ENCODE measurements at places on chromosomes 4 and X.

DNA sequence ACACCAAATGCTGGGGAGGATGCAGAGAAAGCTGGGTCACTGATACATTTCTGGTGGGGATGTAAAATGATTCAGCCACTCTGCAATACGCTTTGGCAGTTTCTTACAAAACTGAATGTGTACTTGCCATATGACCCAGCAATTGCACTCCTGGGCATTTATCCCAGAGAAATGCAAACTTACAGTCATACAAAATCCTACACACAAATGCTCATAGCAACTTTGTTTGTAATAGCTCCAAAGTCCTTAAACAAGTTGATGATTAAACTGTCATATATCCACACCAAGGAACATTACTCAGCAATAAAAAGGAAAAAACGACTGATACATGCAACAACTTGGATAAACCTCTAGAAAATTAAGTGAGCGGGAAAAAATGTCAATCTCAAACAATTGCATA is 12.3 kb downstream of the MID1 start:
- no peaks in the 10 kb centered on the region for H3K27me3 ChIP-seq
- no peaks in the 10 kb centered on the region for H3K36me3 ChIP-seq
- no peak overlapping the region for H3K4me3 ChIP-seq
- H3K27ac ChIP-seq, result no peak overlapping the region

- peaks cover 7% of the 10 kb centered on the region for H3K27me3 ChIP-seq
- H3K4me1 ChIP-seq, result no peaks in the 10 kb centered on the region
- no peak for DNase-seq
- H3K4me3 ChIP-seq, result no peak overlapping the region
- H3K36me3 ChIP-seq, result no peaks in the 10 kb centered on the region
Observed at GRCh38 chrX:18149454-18149853, 71.2 kb downstream of the BEND2 start.

DNA sequence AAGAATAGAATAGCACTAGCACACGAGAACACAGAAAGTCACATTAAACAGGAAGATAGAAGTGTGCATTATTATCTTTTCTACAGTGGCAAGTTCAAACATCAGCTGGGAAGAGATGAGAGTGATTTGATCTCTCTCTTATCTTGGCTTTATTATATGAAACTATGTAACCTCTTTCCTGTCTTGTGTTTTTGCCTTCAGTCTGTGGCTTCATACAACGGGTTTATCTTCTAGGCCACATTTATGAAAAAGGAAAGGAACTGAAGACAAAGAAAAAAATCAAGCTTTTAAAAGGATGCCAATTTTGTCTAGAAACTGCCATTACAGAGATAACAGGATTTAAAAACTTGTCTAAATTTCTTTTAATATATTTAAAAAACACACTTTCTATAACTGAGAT is 983.6 kb downstream of the RPA4 start:
- H3K36me3 ChIP-seq, result peaks cover 3% of the 10 kb centered on the region
- H3K4me1 ChIP-seq, result no peaks in the 10 kb centered on the region
- no peak overlapping the region for H3K4me3 ChIP-seq
- no peaks in the 10 kb centered on the region for H3K27me3 ChIP-seq

DNA sequence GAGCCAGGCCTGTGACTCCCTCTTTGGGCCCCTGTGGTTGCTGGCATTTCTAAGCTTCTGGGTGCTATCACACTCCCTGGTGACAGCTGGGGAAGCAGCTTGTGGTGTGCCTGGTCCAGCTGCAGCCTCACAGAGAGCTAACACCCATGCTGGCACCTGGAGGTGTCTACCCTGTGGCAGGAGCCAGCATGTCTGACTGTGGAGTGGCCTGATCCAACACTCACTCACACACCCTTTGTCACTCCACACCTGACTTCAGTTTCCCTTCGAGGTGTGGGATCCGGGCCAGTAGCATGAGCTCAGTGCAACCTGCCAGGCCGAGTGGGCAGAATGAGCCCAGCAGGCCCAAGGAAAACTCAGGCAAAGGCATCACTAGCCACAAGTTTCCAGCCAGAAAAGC is 67.5 kb downstream of the TECRL start:
- no peak for DNase-seq
- H3K4me3 ChIP-seq, result no peak overlapping the region
- peaks cover 2% of the 10 kb centered on the region for H3K36me3 ChIP-seq
- H3K27me3 ChIP-seq, result no peaks in the 10 kb centered on the region

DNA sequence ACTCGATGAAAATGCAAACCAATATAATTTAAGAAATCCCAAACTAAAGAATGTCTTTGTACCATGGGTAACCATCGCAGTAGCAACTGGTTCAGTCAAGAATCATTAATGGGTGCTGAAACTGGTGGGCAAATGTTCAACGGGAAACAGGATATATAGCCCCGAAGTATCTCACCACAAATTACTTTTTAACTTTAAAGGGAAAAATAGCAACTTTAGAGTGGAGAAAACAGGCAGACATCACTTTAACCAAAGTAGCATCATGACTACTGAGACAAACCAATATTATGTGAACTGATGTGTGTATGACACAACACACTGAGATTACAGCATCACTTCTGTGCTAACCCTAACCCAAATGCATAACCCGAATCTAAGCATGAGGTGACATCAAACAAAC is 33.8 kb upstream of the SLAIN2 start:
- DNase-seq, result no peak
- H3K36me3 ChIP-seq, result no peaks in the 10 kb centered on the region
- peaks cover 6% of the 10 kb centered on the region for H3K27me3 ChIP-seq
- H3K4me1 ChIP-seq, result no peaks in the 10 kb centered on the region

- peak overlapping the region; percentile 86 for H3K4me3 ChIP-seq
- H3K4me1 ChIP-seq, result peaks cover 23% of the 10 kb centered on the region
- DNase-seq, result no peak
- H3K27me3 ChIP-seq, result no peaks in the 10 kb centered on the region
- H3K36me3 ChIP-seq, result peaks cover 5% of the 10 kb centered on the region
Observed at GRCh38 chr4:70706044-70706461, 15.7 kb upstream of the RUFY3 start.

GRCh38 chr4:77877167-77877566 is 14.5 kb downstream of the MRPL1 start:
- H3K27ac ChIP-seq, result no peak overlapping the region
- no peaks in the 10 kb centered on the region for H3K27me3 ChIP-seq
- DNase-seq, result no peak
- H3K36me3 ChIP-seq, result peaks cover 37% of the 10 kb centered on the region
- no peak overlapping the region for H3K4me3 ChIP-seq

- no peaks in the 10 kb centered on the region for H3K36me3 ChIP-seq
- no peak for DNase-seq
- H3K4me3 ChIP-seq, result no peak overlapping the region
- peaks cover 20% of the 10 kb centered on the region for H3K4me1 ChIP-seq
Observed at GRCh38 chr4:14871676-14872430, 130.4 kb upstream of the CPEB2 start.

DNA sequence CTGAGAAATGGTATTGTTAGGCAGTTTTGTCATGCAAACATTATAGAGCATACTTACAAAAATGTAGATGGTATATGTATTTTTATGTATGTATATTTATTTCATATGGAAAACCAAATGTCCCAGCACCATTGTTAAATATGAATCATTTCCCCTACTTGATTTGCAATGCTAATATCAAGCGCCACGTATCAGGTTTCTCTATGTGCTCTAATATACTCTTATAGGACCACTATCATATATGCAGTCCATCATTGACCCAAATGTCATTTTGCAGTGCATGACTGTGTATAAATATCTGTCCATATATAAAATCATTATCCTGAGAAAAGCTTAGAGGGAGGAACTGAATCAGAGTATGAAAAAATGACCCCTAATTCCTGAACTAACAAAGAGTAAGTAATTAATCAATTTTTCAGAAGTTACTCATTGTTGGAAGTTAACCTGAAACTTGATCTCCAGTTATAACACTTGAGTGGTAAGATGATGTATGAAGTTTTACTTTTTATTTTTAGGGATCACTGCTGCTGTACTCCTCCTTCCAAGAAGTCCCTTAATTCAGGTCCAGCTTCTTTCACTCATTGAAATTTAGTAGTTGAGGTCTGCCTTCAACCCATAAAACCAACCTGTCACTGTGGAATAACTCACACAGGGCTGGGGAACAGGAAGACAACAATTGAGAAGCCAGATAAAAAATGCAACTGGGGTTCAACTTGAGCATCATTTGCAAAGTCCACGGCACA is 134.8 kb upstream of the LDB2 start:
- DNase-seq, result no peak
- H3K4me3 ChIP-seq, result no peak overlapping the region
- H3K4me1 ChIP-seq, result no peaks in the 10 kb centered on the region
- no peaks in the 10 kb centered on the region for H3K36me3 ChIP-seq
- no peak overlapping the region for H3K27ac ChIP-seq
